Astrocyte of the hippocampus (primary cell): ENCODE measurements at places on chromosomes 1 and 21.

- no peak for DNase-seq
These were observed 198.4 kb downstream of the USP25 start for GRCh38 chr21:15928196-15928595.

- DNase-seq = no peak
These were observed 5.3 kb upstream of the CD55 start for GRCh38 chr1:207316141-207316540.

DNA sequence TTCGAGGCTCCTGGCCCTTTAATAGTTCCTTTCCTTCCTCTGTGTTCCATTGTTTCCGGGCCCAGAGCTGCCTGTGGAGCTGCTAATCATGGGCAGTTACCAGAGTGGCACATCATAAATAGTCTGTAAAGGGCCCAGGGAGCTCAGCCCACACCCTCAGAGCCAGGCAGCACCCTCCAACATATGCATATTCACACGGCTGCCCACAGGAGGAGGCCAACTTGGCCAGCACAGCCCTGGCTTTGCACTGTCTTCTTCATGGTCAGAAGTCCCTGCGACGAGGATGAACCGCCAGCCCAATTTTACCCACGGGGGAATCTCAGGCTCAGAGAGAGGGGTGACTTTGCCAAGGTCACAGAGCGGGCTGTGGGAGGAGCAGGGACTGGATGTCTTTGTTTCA is 172.5 kb downstream of the TRABD2B start:
- no peak for DNase-seq

DNA sequence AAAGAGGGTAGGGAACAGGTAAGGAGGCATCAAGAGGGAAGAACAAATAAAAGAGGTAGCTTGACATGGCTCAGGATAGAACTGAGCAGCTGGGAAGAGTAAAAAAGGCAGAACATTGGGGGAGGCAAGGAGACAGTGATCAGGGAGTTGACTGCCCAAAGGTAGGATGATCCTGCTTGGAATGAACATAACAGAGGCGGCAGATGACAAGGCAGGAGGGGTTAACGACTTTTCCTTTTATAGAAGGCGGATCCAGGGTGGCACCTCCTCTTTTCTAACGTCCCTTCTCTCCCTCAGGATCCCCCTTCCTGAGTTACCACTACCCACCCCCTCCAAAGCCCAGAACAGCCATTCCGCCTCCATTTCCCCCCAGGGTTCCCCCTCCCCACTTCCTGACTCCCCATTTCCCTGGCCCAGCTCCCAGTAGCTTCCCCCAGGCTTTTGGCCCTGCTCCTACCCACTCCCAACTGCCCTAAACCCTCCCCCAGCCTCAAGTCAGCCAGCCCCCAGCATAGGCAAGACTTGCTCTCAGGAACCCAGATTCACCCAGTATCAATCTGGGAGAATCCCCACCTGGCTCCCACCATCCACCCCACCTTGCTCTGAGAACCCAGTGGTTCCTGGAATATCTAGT is 769 bp upstream of the ADAMTS4 start:
- DNase-seq = no peak

DNA sequence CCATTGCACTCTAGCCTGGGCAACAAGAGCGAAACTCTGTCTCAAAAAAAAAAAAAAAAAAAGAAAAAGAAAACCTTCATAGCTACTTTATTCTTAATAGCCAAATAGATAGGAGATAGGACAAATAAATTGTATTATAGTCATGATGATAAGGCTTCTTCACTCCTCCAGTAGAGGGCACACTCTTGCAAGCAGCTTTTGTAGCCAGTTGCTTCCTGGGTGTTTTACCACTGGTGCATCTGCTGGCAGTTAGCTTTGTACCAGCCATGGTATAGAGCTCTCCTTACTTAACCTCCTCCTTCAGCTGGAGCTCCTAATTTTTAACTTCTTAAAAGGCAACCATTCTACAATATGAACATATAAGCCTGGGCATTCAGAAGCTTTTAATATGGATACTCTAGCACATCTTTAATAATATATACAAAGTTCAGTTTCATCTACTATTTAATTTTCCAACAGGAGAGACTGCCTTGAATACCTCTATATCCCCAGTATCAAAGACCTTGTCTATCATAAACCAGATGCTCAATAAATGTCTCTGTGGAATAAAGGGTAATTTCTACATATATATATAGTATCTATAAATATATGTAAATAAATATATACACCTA is 35.8 kb downstream of the EVI5 start:
- peak; percentile 36 for DNase-seq

DNA sequence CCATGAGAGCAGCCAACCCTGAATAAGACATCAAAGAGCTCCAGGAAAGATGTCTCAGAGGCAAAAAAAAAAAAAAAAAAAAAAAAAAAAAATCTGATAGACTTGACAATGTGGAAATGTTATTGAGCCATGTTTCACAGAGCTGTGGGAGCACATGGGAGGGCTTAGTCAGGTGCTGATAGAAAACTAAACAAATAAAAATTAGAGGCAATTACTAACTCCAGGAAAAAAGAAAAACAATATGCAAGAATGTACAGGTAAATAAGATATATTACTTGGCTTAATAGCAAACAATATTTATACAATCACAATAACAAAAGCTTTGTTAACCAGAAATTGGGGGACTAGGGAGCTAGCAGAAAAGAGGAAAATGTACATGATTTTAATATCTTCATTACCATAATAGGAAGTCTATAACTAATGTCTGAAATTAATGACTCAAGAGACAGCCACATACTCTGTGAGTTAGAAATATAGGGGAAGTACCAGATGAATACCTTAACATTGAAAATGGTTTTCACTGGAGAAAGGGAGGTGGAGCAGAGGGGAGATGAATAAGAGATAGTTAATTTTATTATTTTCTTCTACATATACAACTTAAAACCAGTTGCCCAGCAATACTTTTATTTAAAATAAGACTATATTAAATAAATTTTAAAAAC is 16.9 kb upstream of the RGS16 start:
- DNase-seq = no peak

GRCh38 chr1:226738995-226739695 is at the start of gene ITPKB:
ITPKB (minus strand) TSS chr1:226739282; CDS start chr1:226737458, 1,824 bp downstream.
- peak; percentile 76 for DNase-seq

DNA sequence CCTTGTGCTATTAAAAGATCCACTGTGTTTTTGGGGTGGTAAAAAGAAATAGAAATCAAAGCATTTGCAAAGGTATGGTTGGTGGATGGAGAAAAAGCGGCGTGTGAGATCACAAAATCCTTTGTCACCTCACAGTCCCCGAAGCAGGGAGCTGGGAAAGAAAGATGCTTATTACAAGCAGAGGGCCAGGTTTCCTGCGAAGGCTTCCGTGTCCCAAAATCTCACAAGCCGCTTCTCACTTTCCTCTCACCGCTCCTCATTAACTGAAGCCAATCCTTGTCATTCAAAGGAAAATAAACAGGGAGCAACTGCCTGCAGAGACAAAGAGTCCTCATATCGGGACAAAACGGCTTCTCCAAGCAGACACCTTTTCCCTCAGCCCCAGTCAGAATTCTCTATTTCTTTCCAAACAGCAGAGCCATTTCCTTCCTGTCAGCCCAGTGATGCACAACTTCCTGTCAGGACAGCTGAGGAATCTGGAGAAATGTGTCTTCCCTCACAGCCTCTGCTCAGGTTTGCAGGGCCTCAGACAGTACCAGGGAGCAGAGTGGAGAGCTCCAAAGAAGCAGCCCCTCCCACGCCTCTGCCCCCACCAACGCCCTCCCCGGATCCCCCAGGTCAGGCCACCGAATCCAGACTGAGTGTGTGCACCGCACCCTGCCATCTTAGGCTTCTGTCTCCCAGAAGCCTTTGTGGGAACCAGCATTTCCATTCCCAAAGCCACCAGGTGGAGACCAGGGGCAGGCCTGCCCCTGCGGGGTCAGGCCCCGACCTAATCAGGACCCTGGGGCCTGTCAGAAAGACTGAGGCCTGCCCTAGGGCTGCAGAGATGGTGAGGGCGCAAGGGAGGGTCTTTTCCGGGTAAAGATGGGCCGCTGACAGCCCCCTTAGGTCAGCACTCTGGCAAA is 29.6 kb downstream of the KCNN3 start:
- DNase-seq = no peak

DNA sequence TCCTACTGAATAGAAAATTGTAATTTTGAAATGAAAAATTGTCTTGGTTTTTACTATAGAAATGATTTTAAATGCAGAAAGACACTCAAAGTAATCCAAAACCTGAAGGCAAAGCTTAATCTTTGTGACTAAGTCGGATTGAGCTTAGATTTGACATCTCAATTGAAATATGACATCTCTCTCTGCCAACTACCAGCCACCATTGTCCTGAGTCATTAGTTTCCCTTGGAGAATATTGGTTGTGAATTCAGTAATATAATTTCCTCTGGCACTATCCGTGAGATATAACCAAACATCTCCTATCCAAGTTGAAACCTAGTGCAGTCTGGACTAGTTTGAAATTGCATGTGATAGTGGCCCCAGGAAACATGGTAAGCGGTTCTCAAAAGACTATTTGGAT is 37.1 kb downstream of the PLA2G4A start:
- DNase-seq = no peak

DNA sequence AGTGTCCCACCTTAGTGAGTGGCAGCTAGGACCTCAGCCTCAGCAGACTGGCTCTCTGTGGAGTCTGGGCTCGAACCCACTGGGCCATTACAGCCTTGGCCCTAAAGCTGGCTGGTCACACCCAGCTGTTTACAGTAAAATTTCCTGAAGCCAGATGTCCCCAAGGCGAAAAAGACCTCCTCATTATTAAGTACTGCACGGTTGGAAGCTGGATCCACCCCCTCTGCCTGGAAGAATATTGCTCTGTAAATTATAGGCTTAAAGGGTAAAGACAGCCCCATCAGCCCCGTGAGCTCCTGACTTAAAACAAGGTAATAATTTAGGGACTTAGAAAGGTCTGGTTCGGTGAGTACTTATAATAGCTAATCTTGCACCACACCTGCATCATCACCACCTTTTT is 30.3 kb upstream of the TMEM51 start:
- no peak for DNase-seq

DNA sequence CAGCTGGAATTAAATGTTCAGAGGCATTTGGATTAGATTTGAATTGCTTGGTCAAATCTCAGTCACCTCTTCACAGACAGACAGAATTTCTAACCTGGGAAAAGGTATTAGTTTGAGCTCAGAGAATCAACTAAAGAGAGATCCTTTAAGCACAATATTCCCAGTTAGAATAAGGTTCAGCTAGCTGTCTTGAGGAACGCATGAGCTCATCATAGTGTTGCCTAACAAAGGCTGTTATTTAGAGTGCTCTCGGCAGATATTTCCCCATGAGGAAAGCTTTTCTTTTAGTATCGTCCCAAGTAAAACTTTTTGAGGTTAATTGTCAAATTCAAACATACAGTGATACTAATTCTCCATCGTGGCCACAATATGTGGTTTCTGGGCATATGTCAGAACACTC is 269.9 kb downstream of the HLX start:
- DNase-seq = no peak

DNA sequence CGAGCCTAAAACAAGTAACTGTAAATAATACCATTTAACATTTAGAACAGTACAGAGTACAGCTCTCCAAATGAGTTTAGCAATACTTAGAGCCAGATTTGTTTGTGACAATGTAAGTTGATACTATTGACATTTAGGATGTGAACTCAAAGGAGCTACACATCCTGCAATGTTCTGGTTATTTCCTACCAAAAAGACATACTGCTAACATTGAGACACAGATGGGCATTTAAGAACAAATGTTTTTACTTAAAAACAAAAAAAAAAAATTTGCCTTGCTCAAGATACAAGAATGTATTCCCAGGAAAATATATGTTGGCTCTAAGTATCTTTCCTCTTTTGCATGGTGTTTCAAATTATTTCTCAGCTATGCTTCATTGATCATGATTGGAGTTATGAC is 1464.8 kb upstream of the PRMT6 start:
- no peak for DNase-seq

- DNase-seq = peak; percentile 74
These were observed 15.3 kb downstream of the CD2 start for GRCh38 chr1:116769561-116769977.

GRCh38 chr1:8396786-8397406 is 79.0 kb downstream of the SLC45A1 start:
- DNase-seq = peak; percentile 89

GRCh38 chr21:41229509-41230248 is 61.7 kb downstream of the BACE2 start:
- no peak for DNase-seq
